ENCODE measurements at places on chromosomes 12 and 14.

DNA sequence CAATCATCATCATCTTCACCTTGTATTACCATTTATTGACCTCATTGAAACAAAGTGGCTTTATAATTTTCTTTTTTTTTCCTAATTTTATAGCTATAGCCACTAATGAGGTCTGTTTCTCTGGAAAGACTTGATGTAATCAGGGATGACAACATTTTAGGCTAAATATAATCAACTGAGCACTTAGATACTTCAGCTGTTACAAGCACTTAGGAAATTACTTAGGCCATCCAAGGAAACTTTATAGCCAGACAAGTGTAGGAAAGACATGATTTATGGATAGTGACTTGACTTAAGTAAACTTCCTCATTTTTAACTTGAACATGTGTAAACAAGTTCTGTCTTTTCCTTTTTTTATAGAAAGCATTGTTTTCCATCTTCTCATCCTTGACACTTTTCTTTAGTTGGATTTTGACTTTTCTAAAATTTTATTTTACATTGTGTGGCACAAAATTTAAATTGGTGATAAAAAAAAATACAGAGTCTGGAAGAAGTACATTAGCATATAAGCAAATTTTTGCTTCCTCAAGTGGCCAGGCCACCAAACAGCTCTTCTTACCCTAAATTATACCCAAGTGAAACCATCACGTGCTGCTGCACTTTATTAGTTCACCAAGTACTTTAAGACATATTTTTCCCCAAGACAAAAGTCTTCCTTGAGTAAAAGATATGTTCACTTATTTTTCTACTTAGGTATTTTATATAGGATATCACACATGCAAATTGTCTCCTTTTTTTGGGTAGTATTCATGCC, 15.1 kb downstream of the CPNE8 start:
- DNase-seq = no peak

- no peak for DNase-seq
Measured at GRCh38 chr12:50929831-50930230, 22.5 kb upstream of the HIGD1C start.

DNA sequence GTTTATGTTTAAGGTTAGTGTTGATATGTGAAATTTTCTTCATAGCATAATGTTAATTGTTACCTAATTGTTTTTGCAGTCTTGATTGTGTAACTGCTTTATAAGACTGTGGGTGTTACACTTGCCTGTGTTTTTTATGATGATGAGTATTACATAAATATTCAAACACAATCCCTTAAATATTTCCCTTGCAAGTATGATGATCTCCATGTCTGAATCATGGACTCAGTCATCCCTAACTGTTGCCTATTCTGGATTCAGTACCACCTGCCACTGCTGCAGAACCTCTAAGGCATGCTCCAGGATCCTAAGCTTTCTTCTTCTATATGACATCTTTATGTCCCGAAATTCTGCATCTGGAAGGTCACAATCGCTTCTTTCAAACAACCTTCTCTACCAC, 246.3 kb upstream of the CLEC14A start:
- DNase-seq = no peak

DNA sequence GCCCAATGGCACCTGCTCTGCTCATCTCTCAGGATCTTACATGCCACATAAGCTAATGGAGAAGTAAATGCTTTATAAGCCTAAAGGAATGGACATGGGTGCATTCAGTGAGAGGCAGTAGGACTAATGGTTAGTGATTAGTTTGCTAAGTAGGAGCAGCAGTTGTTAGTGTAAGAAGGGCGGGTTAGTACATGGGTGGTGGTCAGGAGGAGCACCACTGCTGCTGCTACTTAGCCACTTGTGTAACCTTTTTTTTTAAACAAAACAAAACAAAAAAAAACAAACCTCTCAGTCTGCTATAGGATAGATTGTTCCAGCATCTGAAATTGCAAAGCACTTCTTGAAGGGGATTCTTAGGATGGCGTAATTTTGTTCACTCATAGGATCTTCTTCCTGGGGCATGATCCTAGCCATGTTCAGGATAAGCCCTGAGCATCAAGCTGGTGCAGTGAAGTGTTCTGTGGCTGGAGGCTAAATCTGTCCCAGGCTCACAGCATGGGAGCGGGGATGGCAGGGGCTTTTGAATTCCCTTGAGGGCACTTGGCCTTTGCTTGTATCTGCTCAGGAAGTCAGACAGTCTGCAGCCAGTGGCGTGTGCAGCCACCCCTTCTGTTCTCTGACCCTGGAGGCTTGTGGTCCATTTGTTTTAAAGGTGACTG, 63.6 kb downstream of the CHST11 start:
- no peak for DNase-seq

- DNase-seq = no peak
Measured at GRCh38 chr12:109612975-109613502, 39.4 kb downstream of the MVK start.

GRCh38 chr12:79006306-79006705, 141.7 kb downstream of the SYT1 start:
- no peak for DNase-seq

GRCh38 chr12:48422060-48422459, 50.3 kb upstream of the ANP32D start:
- DNase-seq = no peak

DNA sequence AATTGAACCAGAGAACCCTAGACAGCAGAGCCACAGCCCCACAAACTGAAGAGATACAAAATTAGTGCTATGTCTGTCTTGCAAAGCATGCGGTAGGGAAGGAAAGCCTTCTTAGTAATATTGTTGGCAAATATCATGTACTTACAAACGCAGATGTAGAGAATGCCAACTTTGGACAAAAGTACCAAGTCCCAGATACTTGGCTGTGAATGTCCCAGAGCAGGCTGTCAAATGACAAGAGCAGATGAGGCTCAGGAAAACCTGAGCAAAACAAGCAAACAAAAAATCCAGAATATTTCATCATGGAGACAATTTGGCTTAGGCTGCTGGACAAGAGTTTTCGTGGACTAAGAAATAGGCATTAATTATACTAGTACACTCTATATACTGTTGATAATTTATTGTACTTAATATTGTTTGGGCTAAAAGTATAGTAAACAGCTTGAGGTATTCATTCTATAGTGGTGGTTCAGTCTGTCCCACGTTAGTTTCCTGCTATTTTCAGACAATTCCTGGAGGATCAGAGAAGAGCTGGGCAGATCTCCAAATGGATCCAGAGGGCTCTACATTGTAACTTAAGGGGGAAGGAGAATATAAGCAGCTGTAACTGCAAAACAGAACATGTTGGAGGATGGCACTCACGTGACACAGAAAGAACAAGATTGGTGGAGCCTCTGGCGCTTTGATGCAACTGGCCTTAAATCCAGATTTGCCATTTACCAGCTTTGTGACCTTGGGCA, 329.8 kb downstream of the ATP23 start:
- DNase-seq = no peak

DNA sequence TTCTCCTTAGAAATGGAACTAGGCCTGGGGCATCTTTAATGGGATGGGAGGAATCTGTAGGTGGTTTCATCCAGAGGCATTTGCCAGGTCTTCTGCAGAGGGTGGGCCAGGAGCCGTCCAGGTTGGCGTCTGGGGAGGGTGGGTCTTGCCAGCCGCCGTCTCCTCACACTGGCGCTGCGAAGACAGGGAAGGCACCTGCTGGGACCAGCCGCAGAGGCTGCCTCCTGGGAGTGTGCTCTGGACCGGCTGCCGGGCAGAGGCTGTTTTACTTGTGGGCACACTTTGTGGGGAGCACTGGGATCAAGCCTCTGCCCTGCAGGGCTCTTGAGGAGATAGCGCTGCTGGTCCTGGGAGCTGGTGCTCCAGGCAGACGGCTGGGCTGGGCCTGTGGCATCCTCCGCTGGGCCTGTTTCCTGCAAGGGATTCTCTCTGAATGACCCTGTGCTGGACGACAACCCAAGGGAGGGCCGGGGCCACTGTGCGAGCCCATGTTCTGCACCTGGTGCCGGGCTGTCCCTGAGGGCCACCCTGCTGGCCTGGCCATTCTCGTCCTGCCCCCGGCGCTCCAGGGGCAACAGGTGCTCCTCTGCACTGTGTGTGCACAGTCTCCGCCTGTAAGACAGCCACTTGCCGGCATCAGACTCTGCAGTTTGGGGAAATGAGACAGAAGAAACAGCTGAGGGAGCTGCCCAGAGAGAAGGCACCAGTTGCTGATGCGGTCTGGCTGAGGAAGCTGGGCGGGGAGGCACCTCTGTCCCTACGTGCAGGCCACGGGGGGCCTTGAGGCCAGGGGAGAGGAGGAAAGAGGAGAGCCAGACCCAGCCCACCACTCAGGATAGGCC, 10.0 kb upstream of the TEX22 start:
- no peak for DNase-seq

Data from brain pericyte (primary cell).